Activated CD4-positive, CD25-positive, alpha-beta regulatory T cell (primary cell): ENCODE measurements at places on chromosomes 1 and 21.

GRCh38 chr1:45913183-45913683 is 109.8 kb downstream of the MAST2 start:
- no peak for DNase-seq

DNA sequence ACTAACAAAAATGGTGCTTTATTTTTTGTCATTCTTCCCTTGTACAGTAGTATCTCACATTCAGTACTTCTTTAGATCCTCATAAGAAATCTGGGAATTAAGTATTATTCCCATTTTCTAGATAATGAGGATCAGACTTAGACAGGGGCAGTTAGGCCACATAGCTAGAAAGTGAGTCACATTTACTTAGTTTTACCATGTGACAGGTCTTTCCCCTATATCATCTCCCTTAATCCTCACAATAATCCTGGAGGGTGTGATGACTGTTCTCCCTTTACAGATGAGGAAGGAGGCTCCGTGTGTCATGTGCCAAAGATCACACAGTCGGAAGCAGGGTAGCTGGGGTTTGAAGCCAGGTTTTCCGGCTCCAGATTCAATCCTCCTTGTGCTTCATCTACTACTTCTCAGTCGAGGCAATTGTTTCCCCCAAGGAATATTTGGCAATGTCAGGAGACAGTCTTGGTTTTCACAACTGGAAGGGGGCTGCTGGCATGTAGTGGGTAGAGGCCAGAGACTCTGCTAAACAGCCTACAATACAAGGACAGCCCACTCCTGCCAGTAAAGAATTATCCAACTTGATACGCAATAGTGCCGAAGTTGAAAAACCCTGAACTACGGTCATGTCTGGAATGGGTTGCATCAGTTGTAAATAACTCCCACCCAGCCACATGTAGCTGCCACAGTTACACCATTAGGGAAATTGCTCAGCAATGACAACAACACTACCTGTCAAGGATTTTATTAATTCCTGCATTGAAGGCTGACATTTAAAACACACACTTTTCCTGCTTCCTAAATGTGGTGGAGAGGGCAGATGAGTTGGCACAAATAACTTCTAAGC is 54.5 kb downstream of the C8B start:
- no peak for DNase-seq

- no peak for DNase-seq
Observed at GRCh38 chr1:42736152-42736551, 3.9 kb downstream of the CLDN19 start.

GRCh38 chr1:59332983-59333382 is 36.1 kb downstream of the FGGY start:
- DNase-seq = no peak

DNA sequence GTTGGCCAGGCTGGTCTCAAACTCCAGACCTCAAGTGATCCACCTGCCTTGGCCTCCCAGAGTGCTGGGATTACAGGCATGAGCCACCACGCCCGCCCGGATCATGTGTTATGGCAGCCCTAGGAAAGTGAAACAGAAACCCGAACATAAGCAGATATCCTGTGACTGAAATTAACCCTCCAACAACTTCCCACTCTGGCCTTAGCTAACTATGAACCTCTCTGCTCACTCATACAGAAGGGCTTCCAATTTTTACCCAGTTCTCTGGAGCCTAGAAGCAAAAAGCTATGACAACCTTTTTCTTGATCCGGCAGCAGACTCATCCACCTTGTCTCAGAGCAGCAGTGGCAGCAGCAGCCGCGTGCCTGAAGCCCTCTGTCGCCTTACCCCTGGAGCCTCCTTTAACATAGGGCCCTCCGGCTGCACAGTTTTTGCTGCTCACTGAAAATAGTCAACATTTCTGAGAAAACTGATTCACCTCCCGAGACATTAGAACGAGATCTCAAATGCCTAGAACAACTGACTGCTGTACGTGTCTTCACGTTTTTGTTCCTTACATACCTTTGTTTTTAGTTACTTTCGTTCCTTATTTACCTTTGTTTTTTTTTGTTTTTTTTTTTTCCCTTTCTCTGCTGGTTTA is 9.3 kb downstream of the CBR1 start:
- peak; percentile 6 for DNase-seq

DNA sequence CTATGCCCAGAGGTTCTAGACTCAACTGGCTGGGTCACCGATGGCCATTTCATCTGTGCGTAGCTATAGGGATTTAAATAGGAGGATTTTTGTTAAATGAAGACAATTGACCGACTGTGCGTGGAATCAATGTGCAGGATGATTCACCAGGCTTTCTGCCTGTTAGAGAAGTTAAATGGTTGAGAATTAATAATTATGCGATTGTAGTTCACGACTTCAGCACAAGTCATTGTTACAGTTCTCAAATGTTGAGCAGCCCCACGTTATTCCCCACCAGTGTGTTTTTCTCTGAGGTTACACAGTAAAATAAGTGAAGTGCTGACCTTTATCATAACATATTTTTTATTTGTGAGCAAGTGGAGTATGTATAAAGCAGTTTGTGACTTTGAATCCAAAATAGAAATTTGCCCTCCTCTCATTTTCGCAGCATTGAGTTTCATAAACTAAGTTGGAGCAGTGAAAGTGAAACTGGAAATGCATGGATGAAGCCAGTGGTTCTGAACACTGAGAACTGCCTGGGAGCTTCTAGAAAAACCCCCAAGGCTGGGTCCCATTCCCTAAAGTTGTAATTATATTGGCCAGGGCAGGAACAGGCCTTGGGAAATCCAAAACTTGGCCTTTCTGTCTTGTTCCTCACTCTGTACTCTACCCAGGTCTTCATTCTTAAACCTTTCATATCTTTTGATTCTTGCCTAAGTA is 102.6 kb downstream of the GALNT2 start:
- DNase-seq = no peak
